Left renal pelvis (tissue), 4 donors: ENCODE measurements at places on chromosomes 1 and 21. TPM values are rescaled to one million over a fixed set of nuclear protein-coding genes. Genes with fewer than 3 reads are reported as not detected.

The AIRE gene
- 0.26 TPM for polyA plus RNA-seq

The LRRC38 gene
- polyA plus RNA-seq, result 7.7 TPM

The NES gene
- polyA plus RNA-seq, result 159 TPM

The PHLDA3 gene
- polyA plus RNA-seq, result 9.2 TPM

The C4BPA gene
- polyA plus RNA-seq, result 0.33 TPM

The CYP4Z1 gene
- not detected for polyA plus RNA-seq

The LRRIQ3 gene
- polyA plus RNA-seq, result 4.7 TPM

The RALGPS2 gene
- polyA plus RNA-seq, result 29.1 TPM

The CLCNKA gene
- polyA plus RNA-seq, result 1.00 TPM

The CELA2B gene
- 0.79 TPM for polyA plus RNA-seq

The CSF3R gene
- polyA plus RNA-seq, result 2.8 TPM

The LRRC39 gene
- polyA plus RNA-seq, result 2.4 TPM

GRCh38 chr1:204294357-204294756 is 65.4 kb downstream of the PLEKHA6 start:
- DNase-seq, result no peak

GRCh38 chr1:213934649-213935048 is 53.1 kb upstream of the PROX1 start:
- no peak for DNase-seq

DNA sequence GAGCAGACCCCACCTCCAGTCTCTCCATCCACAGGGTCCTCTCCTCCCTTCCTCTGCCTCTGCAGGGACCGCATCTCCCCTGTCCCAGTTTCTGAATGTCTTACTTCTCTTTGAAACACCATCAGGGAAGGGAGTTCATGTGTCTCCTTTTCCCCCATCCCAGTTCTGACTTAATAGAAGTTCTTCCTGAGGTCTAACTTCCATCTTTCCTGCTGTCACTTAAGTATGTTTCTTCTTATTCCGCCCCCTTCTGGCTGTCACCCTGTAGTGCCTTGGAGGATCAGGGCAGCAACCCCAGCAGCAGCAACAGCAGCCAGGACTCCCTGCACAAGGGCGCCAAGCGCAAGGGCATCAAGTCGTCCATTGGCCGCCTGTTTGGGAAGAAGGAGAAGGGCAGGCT is 29.3 kb downstream of the MYOG start:
- no peak for DNase-seq

- DNase-seq, result no peak
Observed at GRCh38 chr1:47684964-47685762, 247.3 kb downstream of the FOXD2 start.

GRCh38 chr1:198929961-198930599 is 291.2 kb downstream of the PTPRC start:
- no peak for DNase-seq

- peak; percentile 37 for DNase-seq
Observed at GRCh38 chr1:63774617-63775417, 1.0 kb downstream of the ROR1 start.

GRCh38 chr21:35063428-35064172 is 14.5 kb upstream of the RUNX1 start:
- DNase-seq, result no peak

- no peak for DNase-seq
Observed at GRCh38 chr21:42151148-42151947, 67.6 kb upstream of the ABCG1 start.

DNA sequence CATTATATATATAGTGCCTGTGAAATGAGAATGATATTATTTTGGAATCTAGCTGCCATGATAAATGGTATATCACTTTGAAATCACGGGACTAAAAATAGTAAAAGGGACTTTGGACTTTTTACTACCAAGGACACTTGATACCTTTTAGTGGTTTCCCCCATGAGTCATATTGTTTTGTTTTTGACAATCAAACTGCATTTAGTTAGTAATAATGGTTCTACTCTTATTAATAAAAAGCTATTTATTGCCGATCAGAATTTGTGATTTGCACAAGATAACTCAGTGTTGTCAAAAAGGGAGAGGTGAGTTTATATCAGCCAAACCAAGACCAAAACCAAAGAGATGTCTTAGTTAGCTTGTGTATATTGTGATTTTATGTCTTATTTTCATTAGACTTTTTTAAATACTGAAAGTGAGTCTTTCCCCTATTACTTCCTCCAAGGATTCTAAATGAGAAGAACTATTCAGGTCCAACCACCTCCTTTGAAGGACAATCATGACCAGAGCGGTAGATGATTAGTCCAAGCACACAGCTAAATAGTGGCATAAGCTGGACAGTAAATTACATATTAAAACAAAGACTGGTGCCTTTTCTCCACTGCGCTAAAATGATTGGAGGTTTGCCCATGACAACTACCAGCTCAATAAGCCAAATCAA is 281.7 kb upstream of the ESRRG start:
- no peak for DNase-seq

DNA sequence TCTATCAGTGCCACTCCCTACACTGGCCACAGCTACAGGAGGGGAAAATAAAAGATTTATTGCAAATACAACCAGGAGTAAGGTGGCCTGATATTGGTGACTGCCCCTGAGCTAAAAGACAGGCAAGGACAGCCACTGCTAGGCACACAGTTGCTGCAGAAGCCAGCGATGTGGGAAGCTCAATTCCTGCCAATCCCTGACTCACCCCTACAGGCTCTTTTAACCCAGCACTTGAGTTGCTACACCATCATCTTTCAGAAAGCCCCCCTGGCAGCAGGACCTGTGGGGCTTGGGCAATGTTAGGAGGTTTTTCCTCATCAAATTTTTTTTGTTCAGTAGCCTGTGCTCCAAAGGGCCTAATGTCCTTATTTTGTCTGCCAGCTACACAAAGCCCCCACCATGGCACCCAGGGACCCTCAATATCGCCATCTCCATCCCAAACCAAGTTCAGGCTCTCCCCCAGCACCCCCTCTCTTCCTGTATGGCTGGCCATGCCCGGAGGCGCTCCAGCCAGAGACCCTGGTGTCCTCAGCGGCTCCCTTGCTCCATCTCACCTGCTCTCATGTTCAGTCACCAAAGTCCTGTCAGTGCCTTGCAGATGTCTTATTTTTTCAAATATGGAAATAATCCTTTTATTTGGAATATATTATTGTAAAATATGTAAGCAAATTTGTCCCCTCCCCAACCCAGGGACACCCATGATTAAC is 13.4 kb downstream of the CLEC20A start:
- no peak for DNase-seq

DNA sequence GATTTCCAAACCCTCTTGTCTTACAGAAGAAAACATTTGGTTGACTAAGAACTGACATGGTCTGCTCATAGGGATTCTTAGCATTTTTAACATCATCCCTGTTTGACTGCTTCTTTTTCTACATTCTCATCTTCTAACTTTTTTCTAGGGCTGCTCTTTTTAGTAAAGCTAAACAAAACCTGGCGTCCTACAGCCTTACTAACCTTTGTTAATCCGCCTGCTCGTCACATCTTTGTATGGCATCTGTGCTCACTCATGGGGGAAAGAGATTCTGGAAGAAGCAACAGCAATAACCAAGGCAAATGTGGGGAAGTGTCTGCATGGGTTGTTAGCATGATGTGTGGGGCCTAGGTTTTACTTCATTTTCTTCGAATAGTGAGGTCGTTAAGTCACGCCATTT is 92.0 kb downstream of the KIF1B start:
- DNase-seq, result no peak

DNA sequence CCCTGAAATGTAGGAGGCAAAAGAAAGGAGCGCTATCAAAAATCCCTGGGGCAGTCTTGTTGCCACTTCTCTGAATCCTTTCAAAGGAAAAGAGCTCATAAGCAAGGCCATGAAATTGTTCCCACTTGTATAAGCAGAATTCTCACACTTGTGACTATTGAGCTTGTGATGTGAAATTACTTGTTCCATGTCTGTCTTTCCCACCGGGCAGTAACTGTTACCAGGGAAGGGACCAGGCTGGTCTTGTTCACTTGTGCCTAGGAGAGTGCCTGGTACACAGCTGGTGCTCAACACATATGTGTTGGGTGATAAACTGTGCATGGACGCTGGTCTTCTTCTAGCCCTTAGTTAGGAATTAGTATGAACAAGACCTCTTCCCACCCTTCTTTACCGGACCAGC is 150.6 kb downstream of the CDC7 start:
- no peak for DNase-seq

- peak; percentile 45 for DNase-seq
Observed at GRCh38 chr1:44076066-44076465, 42.6 kb upstream of the KLF17 start.

GRCh38 chr1:8394456-8395321 is 76.8 kb downstream of the SLC45A1 start:
- no peak for DNase-seq

DNA sequence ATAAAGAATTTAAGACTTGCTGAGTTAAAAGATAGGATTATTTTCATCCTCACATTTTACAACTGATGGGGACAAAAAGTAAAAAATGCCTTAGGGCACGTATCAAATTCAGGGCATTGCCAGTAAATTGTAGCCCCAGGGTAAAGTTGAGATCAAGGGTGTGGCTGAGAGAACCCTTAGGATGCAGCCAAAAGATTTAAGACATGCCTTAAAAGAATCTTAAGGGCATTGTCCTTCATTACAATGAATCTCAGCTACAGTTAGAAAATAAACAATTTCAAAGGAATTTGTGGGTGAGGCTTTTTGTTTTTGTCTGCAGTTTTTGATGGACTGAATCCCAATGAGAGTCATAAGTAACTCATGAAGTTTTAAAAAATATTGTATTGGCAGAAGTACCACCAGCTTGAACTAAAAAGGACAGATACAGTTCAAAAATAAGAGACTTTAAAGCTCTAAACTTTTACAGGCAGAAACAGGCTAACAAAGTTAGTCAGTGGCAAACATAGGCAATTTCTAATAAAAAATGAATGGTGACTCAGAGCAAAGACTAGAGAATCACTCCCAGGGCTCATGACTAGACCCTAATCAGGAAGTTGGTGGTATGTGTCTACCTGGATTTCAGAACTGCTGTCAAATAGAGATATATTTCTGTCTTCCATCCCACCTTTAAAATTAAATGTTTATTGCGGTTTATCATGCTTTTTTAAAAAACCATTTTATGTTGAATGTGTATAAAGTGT is 165.1 kb upstream of the SNX7 start:
- DNase-seq, result no peak

- DNase-seq, result no peak
Observed at GRCh38 chr1:116386042-116386441, 13.0 kb downstream of the ATP1A1 start.

- no peak for DNase-seq
Observed at GRCh38 chr1:182163821-182164223, 102.3 kb upstream of the ZNF648 start.

- no peak for DNase-seq
Observed at GRCh38 chr1:18531503-18531845, 50.7 kb downstream of the KLHDC7A start.

DNA sequence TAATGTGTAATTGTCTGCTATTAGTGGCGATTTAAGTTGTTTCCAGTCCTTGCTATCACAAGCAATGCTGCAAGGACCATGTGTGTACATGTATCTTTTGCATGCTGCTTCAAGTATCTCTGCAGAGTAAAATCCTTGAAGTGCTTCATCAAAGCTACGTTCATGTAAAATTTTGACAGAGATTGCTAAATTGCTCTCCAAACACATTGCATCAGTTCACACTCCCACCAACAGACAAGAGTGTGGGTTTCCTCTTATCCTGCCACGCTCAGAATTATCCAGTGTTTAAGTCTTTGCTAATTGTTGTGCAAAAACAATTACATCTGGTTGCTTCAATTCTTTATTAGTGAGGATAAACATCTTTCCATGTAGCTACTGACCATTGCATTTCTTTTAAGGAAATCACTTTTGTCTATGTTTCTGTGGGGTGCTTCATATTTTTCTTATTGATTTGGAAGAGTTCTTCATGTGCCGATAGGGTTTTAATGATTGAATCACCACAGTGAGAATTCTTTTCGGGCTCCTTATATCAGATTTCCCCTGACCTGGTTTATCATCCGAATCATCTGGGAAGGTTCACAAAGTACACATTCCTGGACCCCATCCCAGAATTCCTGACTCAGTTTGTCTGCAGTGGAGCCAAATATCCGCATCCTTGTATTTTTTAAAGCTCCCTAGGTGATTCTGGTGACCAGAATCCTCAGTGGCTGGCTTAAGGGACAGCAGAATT is 56.3 kb upstream of the GALNT2 start:
- DNase-seq, result no peak

- no peak for DNase-seq
Observed at GRCh38 chr1:20138961-20139550, at the start of gene PLA2G2F. Gene PLA2G2F, plus strand, starts transcription at chr1:20139323. Its CDS starts 105 bp downstream, at chr1:20139428.

GRCh38 chr1:93448292-93448982 is 519 bp downstream of the FNBP1L start:
- peak; percentile 46 for DNase-seq

DNA sequence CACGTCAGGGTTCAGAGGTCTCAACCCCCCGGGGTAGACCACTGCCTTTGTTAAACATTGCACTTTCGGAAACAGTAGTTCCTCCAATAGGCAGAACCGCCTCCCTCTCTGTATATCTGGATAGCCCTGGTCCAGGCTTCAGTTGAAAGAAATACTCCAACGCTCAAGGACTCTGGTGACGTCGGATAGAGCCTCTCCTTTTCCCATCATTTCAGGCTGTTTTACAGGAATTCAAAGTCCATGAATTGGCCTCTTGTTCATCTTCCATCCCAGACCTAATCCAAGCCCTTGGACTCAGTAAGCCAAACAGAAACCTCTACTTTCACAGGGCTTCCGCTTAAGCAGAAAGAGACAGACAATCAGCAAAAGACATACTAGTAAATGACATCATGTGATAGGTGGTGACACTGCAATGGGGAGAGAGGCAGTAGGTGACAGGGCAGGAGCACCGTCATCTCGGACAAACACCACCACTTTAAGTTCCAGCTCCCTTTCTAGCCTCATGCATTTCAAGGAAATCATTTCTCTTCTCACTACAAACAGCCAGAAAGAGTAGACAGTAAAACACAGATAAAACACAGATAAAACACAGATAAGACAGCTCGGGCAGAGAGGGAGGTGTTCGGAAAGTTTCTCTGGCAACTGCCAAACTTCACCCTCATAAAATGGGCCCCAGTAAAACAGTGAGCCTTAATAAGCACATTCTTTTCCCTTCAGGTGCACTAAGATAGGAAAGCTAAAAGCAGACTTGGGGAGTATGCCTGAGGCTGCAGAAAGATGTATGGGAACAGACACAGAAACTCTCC is 2.3 kb upstream of the PLA2G2A start:
- DNase-seq, result no peak

DNA sequence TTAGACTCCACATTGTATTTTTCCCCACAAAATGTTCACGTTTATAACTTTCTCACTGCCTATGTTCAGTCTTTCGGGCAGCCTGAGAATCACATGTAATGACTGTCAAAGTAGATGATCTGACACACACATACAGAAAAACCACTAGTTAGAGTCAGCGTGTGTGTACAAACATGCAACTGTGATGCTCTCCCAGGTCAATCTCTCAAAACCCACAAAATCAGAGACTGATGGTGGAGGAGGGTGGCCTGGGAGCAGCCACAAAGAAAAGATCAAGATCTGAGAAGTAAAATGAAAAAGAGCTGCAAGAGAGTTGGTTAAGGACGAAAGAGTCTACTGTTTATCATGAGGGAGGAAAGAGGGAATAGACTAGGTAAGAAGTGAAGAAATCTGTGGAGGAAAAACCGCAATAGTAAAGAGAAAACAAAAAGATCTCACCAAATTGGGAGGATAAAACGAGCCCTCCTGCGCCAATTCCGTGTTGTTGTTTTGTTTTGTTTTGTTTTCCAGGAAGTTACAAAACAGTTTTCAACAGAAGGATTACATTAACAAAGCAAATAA is 2.3 kb downstream of the EGLN1 start:
- DNase-seq, result no peak
